ENCODE measurements at places on chromosomes 5 and 9. TPM values are rescaled to one million over a fixed set of nuclear protein-coding genes. Genes with fewer than 3 reads are reported as not detected.

The CCDC112 gene
- 13.4 TPM for total RNA-seq

The AGXT2 gene
- not detected for total RNA-seq

- DNase-seq: no peak
Observed at GRCh38 chr5:134948911-134949310, 18.8 kb upstream of the CATSPER3 start.

- no peak for DNase-seq
Observed at GRCh38 chr9:93225417-93225816, 41.5 kb downstream of the WNK2 start.

GRCh38 chr9:7478646-7479045, 320.9 kb downstream of the DMAC1 start:
- DNase-seq: no peak

- no peak for DNase-seq
Observed at GRCh38 chr9:133851693-133852092, 113.5 kb upstream of the SARDH start.

DNA sequence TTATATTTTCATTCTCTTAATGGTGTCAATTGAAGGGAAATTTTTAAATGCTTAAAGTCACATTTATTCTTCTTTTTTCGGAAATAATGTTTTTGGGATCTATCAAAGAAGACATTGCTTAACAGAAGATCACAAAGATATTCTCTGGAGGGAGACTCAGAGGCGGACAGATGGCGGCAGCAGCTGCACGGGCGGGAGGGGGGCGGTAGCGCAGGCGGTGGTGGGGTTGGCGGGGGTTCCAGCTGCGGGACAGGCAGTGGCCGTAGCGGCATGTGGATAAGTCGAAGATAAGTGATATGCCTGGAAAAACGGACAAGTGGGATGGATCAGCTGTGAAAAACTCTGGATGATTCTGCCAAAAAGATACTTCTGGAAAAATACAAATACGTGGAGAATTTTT, 31.6 kb upstream of the ZDHHC11B start:
- no peak for DNase-seq

GRCh38 chr9:34591917-34592866, 2.7 kb upstream of the CNTFR start:
- no peak for DNase-seq

GRCh38 chr9:91809581-91810285, 140.3 kb downstream of the ROR2 start:
- no peak for DNase-seq
